Activated effector memory CD4-positive, alpha-beta T cell treated with anti-CD3 and anti-CD28 coated beads, Interleukin-2, amount 50 U/mL, for 16 hours (primary cell): ENCODE measurements at places on chromosomes 7 and 10.

- no peak for DNase-seq
These were observed 87.4 kb downstream of the ELAPOR2 start for GRCh38 chr7:86972072-86972471.

- DNase-seq, result no peak
These were observed 13.9 kb downstream of the TET1 start for GRCh38 chr10:68574051-68574450.

- no peak for DNase-seq
These were observed 7.2 kb downstream of the SFMBT2 start for GRCh38 chr10:7403620-7404019.

GRCh38 chr7:141537906-141538305 is 13.3 kb upstream of the AGK start:
- no peak for DNase-seq

- no peak for DNase-seq
These were observed 4.0 kb downstream of the GNGT1 start for GRCh38 chr7:93910076-93910994.

DNA sequence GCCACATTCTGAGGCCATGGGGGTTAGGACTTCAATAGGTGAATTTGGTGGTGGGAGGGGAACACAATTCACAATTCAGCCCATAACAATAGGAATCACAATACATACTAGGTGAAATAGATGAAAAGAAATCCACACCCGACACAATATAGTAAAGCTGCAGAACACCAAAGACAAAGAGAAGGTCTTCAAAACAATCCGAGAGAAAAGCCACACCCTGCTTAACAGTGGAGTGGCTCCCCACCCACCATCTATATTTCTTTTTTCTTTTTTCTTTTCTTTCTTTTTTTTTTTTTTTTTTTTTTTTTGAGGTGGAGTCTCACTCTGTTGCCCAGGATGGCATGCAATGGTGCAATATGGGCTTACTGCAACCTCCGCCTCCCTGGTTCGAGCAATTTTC is 14.7 kb upstream of the TIAL1 start:
- DNase-seq, result no peak

DNA sequence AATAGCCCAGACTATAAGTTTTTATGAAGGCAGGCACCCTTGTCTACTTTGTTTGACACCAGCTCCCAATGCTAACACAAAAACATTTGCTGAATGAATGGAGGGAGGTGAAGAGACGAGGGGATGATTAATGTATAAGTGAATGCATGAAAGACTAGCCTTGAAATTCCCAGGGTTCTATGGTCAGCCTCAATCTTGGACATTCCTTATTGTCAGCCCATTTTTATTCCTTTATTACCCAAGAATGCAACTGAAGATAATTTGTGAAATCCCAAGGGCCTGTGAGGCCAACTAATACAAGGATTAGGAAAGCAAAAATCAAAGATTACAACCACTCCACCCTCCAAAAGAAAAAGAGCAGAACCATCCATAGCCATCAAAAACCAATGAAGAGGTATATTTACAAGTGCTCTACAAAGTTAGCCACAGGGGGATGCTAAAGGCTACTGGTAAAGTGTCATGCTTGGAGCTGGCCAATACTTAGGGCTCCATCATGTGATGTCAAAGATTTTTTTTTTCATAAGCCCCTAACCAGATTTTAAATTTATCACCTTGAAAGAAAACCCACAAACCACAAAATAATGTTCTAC is 40.0 kb upstream of the ASAH2 start:
- DNase-seq, result no peak

- no peak for DNase-seq
These were observed 22.0 kb downstream of the IMMP2L start for GRCh38 chr7:111540199-111540815.

- DNase-seq, result peak; percentile 89
These were observed 104.5 kb upstream of the ZPBP start for GRCh38 chr7:50197549-50197948.

GRCh38 chr7:156071612-156072011 is 259.3 kb upstream of the SHH start:
- DNase-seq, result no peak

DNA sequence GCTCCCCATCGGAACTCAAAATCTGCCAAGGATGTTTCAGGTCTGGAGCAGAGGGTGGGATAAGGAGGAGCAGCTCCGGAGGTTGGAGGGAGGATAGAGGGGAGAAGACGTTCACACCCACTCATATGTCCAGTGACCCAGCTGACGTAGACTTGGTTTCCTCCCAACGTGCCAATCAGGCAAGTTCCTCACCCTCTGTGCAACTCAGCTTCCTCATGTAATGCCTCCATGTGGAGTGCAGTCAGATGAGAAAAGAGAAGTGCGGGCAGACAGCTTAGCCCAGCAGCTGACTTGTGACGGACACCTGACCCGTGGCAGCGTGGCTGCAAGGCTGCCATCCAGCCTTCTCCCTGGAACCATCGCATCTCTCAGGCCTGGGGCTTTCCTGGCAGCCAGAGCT is 86.8 kb downstream of the NPTX2 start:
- no peak for DNase-seq

DNA sequence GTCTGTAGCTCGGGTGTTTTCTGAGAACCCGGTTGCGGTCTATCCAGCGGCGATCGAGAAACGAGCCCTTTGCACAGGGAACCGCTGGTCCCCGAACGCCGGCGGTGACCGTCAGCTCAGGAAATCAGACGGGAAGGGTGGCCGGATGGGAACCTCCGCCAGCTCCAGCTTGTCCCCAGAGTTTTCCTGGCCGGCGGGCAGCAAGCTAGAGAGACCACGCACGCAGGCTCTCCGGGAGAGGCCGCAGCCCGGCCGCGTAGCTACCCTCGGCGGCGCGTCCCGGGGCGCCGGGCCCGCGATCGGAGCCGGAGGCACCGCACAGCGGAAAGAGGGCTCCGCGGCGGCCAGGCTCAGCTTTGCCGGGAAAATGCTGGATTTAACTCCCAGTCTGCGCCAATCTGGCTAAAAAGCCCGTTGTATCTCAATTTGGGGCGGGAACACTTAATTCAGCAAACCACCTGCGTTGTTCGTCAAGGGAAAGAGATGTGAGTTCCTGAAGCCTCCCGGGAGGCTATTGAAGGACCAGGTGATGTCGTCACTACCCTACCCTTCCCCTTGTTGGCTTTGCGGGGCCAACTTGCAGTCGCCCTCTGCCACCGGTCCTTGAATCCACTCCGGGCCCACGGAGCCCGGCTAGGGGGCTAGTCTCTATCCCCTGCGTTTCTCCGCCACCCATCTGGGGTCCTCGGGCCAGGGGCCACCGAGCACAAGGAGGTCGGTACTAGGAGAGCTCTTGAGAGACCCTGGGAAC is 859 bp upstream of the CH25H start:
- peak; percentile 68 for DNase-seq

DNA sequence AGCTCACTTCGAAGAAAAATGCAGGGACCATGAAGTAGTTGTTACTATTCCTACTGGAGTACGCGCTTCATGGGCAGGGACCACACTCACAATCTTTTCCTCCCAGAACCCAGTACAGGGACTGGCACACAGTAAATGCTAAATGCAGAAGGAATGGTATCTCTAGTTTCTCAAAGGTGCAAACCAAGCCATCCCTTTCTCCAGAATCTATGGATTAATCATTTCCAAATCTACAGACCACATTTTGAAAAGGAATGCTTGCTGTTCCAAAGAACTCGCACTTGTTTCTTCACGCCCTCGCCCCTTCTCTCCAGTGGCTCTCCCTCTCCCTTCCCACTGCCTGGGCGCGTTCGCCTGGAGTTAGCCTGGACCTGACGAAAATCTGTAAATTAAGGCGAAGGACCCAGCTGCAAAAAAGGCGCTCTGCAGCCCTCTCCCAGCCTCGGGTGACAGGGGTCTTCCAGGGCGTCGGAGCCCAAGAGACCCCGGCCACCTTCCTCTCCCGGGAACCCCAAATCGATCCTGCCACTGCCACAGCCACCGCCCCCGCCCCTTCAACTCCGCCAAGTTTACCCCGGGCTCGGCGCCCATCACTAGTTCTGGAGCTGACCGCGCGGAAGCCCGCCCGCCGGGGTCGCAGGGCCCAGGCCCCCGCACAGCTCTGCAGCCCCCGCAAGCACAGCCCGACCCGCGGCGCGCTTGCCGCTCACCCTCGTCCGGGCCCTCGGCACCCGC is 527 bp downstream of the PDIA4 start:
- no peak for DNase-seq

DNA sequence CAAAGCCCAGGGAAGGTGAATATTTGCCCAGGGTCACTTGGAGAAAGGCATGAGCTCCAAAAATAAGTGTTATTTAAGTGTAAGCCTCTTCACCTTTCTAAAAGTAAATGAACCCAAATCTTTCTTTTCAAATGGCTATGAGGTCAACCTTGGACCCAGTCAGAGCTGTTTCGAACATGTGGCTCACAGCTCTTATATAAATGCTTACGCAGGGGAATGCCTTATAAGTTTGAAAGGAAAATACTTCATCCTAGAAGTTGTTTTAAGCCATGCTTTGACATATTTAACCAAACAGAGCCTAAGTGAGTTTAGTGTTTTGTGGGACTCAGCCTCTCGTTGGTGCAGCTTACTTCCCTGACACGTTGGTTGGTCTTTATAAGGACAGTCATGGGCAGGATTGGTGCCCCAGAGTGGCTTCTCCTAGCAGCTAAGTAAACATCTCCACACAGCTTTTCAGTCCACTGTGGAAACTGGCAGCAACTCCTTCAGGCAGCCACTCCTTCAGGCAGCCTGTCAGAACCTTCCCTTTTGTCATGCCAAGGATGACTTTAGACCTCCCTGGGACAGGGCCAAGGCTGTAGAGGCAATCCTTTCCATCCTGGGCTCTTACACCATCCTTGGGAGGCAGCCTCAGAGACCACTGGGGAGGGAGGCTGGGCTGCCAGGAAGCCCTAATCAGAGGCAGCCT is 43.6 kb downstream of the MINDY4 start:
- no peak for DNase-seq

DNA sequence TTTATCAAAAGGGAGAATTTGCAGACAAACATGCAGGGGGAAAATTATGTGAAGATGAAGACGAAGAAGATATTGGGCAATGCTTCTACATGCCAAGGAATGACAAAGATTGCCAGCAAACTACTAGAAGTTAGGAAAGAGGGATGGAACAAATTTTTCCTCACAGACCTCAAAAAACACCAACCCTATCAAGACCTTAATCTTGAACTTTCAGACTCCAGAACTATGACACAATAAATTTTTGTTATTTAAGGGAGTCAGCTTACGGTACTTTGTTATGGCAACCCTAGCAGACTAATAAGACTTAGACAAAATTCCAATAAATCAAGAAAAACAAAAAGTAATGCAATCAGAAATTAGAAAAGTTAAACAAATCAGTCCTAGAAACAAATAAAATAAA is 280.0 kb upstream of the GNAI1 start:
- DNase-seq, result no peak

- no peak for DNase-seq
These were observed 1081.6 kb downstream of the SORCS1 start for GRCh38 chr10:106082865-106083264.

DNA sequence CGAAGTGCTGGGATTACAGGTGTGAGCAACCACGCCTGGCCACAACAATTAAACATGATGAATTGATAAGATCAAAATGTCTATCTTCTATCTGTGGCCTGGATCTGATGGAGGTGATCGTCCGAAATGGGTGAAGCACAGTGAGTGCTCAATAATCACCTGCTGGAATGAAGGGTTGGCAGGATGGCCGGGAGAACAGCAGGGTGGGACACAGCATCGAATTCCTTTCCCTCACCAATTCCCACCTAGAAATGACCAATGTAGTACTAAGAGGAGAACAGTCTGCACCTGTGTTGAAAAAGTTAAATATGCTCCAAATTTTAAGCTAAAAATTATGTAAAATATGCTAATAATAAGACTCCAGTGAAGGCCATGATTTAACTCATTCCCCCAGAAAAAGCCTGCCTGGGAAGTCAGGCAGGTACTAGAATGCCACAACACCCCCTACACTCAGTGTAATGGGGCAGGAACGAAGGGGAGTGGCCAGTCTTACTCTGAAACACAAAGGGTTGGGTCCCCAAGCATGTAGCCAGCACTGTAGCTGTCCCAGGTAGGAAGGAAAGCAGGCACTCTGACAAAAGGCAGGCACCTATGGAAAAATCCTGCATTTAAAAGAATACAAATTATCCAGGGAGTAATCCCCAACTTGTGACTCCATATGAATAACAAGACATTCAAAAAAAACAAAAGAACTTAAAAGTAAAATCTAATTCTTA is 110.3 kb downstream of the VPS41 start:
- DNase-seq, result no peak

- DNase-seq, result no peak
These were observed 549.0 kb downstream of the REEP3 start for GRCh38 chr10:64070241-64070640.

DNA sequence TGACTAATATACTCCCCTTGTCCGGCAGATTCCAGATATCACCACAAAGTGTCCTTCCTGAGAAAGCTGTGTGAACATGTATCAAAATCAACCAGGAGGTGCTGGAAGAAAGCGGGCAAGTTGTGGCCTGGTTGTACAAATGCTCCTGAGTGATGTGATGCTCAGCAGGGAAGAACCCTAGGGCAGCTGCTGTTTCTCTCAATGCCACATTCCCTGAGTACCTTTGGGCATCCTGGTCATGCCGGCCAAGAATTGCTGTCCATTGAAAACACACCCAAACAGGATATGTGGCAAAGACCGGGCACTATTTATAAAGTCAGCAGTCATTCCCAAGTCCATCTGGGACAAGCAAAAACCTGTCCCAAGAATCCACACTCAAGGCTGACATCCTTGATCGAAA is 7.8 kb upstream of the ADCY1 start:
- DNase-seq, result no peak

- DNase-seq, result no peak
These were observed 243.6 kb downstream of the TWIST1 start for GRCh38 chr7:18873734-18874336.

DNA sequence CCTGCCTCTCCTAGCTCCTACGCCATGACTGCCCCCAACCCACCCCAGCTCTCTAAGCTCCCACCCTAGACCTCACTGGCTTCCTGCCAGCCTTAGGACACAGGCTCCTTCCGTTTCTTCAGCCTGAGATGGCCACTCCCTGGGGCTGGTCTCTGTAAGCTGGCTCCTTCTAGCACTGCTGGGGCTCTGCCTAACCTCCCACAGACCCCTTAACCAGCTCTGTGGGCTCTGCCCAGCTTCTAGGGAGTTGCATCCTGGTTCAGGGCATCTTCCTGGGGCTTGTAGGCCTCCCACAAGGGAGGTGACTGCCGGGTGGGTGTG is 478.6 kb upstream of the KLF6 start:
- no peak for DNase-seq

DNA sequence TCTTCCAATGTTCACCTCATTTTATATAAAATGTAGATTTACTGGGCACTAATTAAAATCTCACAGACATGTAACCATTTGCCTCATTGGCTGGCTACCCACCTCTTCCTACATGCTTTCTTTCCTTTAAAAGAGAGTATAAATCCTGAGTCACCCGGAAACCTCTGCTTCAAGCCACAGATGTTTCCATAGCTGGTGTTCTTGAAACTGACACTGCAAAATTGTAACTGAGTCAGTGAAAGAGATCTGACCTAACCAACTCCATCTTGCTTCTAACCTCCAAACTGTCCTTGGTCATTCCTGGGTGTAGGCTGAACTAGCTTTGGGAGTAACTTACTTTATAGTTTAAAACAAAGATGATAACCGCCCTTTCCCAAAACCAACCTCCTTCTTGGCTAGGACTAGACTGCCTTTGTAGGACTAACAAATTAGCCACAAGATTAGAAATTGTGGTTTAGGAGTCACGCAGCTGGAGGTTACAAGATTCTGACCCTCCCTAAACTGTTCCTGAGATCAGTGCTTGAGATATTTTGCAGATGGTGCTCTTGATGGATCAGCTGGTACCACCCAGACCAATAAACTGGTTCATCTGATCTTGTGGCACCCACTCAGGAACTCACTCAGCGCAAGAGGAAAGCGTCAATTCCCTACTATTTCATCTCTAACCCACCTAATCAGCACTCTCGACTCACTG is 33.5 kb downstream of the SVOPL start:
- no peak for DNase-seq
